CD4-positive, alpha-beta T cell treated with Interleukin-4 for 4 hours (primary cell): ENCODE measurements at places on chromosomes 4 and X.

DNA sequence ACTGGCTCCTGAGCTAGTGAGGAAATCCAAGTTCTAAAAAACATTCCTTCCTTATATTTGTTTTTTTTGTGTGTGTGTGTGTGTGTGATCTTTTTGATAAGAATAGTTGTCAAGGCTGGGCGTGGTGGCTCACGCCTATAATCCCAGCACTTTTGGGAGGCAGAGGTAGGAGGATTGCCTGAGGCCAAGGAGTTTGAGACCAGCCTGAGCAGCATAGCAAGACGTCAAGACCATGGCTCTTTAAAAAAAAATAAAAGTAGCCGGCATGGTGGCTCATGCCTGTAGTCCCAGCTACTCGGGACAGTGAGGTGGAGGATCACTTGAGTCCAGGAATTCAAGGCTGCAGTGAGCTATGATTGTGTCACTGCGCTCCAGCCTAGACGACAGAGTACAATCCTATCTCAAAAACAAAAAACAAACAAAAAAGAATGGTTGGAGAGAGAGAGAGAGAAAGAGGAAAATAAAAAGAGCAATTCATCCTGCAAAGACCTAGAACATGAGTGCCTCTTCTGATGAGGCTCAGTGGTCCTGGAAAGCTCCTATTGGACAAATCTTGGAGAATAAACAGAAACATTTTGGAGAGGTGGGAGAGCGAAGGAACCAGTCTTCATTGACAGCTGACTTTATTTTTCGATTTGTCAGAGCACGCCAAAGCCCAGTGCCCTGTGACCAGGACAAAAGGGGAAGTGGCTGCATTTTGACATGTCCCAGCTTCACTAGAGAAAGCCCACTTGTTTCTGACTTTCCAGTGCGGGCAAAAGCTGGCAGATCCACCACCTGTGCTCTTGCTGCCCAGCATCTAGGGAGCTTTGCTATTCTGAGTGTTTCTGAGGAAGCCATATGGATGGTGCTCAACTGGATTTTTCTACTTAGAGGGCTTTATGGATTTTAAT lies 244.7 kb downstream of the PALLD start:
- no peak for DNase-seq

DNA sequence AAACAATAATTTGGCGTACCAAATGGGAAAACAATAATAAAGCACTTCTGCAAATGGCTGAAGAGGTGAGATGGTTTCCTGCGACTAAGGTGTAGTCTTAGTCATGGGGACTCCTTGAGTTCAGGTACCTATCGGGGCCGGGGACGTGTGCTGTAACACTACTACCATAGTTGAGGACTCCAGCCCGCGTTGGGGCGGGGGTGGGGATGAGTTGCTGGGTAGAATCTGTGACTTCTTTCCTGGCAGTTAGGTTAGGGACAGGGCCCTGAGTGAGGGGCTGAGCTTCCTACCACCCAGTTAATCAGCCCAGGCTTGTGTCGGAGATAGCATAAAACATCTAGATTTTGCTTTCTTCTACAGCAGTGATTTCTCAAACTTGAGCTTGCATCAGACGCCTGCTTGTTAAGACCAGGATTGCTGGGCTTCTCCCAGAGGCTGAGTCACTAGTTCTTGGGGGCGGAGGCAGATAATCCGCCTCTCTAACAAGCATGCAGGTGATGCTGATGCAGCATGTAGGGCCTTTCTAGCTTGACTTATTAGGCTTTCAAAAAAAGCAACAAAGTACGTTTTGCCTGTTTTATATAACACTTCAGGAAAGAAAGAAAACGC lies 30.2 kb downstream of the RBBP7 start:
- no peak for DNase-seq

DNA sequence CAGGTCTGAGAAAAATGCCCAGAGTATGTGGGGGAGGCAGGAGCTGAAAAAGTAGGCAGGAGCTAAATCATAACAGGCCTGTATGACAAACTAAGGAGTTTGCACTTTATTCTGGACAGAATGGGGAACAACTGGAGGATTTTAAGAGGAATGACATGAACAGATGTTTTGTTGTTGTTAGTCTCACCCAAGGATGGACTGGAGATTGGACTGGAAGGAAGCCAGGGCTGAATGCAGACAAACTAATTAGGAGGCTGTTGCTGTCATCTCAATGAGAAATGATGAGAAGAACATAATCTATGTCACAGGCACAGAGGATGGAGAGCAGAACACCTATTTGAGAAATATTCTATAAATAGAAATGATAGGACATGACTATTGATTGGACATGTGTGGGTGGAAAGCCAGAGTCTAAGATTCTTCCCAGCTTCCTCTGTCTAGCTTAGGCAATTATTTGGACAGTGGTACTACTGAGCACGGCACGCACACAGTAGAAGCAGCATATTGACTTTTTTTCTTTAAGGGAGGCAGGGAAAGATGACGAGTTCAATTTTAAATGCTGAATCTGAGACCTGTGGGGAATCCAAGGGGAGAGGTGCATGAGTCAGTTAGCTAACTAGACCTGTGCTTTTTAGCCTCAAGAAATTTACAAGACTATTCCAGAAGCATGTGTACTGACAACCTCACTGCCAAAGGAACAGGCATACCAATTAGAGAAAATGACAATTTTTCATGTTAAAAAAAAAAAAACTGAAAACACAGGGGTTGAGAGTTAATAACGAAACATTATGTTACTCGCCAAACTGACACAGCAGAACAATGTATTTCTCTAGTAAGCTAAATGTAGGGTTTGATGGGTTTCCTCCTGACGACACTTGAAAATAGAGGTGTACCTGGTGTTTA lies 963 bp upstream of the USO1 start:
- DNase-seq = no peak

- DNase-seq = no peak
Observed at GRCh38 chr4:10737337-10737736, 52.8 kb upstream of the CLNK start.

GRCh38 chr4:85600501-85600900 lies 125.6 kb downstream of the ARHGAP24 start:
- no peak for DNase-seq

DNA sequence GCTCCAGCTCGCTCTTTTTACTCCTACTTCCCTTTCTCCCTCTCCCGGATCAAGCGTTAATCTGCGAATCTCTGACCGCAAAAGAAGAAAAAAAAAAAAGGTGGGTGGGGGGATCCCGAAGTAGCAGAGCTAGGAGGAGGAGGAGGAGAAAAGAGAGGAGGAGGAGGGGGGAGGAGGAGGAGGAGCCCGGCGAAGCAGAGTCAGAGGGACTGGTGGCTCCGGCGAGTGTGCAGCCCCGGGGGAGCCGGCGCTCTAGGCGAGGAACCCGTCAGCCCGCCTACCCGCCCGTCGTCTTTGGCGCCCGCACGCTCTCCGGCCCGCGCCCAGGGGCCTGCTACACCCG lies at the start of gene NHSL2:
Gene NHSL2 (plus strand): TSS at position 203 of the 343 bp plus-strand sequence.
- DNase-seq = no peak

GRCh38 chrX:750263-750662 lies 119.7 kb downstream of the SHOX start:
- no peak for DNase-seq

GRCh38 chr4:40124690-40125089 lies 68.0 kb downstream of the N4BP2 start:
- peak; percentile 41 for DNase-seq

GRCh38 chrX:74259885-74260491 lies 44.0 kb upstream of the ZCCHC13 start:
- DNase-seq = no peak

DNA sequence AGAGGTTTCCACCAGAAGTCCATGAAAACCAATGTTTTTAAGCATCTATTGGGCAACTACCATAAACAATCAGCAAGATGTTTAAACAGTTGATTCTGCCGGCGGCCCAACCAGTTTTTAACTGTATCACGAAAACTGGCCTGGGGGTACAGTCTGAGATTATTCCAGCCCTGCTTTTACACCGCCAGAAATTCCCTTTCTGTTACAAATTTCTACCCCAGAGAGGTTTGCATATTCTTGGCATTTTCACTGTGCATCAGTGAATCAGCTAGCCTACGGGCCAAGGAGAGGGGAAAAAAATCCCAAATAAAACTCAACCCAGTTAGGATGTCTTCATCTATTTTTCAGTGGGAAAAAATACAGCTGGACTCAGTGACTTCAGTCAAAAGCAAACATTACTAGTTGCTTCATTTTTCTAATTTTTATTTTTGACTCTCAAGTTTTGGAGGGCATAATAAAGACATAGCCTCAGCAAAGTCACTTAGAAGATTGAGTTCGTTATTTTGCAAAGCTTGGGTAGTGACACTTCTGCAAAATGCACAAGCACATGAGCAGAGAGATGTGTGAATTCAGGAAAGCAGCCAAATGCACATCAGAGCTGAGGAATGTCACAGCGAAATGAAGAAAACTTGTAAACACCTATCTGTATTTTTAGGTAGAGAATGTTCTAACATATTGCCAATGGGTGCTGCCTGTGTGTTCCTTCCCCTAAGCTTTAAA lies 167.8 kb upstream of the GK2 start:
- DNase-seq = no peak

DNA sequence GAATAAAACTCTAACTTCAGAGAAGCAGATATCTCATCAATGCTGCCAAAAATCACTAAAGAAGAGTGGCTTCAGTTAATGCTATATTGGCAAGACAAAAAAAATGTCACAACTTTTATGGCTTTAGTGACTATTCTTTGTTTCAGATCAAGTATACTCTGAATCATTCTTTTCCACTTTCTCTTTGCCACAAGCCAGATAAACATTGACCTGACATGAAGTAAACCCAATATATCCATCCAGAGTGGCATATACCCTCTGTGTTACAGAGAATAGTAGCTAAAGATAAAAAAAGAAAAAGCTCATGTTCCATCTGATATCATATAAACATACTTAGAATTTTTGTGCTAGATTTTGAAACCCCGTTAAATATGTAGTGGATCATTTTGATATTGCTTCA lies 206.7 kb upstream of the CNKSR2 start:
- DNase-seq = no peak

DNA sequence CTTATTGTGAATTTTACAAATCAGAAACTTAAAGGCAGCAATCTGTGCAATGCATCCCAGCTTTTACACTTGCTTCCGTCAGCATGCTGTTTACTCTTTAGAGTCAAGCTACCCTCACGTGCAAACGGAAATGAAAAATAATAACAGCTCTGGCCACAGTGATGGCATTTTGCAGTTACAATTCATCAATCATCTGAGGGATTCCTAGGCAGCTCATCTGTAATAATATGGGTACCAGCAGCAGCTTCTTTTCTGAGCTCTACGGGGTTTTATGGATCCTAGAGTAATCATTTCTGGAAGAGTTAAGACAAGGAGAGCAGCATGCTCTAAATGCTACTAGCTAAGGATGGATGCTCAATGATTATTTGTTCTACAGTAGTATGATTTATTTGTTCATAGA lies 313.6 kb downstream of the AFF2 start:
- no peak for DNase-seq

DNA sequence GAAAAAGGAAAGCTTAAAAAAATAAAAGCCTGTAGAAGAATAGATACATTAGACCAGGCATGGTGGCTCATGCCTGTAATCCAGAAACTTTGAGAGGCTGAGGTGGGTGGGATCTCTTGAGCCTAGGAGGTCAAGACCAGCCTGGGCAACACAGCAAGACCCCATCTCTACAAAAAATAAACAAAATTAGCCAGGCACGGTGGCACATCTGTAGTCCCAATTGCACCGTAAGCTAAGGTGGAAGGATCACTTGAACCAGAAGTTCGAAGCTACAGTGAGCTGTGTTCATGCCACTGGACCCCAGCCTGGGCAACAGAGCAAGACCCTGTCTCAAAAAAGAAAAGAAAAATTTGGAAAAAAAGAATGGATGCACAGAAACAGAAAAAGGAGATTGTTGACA lies 149.4 kb downstream of the APBB2 start:
- DNase-seq = no peak

DNA sequence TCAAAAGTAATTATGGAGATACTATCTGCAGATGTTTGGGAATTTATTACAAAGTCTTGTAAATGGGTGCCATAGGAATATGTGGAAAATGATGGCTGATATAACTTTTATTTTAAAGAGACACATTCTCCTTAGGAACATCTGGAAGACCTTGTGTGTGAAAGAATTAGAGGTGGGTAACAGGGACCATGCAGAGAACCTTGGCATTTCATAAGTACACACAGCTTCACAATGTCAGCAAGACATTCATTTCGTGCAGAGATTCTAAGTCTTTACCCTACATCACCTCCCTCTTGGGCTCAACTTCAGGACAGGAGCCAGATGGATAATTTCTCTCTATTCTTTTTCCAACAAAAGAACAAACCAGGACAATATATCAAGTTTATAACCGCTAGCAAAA lies 458.1 kb upstream of the INTU start:
- no peak for DNase-seq

DNA sequence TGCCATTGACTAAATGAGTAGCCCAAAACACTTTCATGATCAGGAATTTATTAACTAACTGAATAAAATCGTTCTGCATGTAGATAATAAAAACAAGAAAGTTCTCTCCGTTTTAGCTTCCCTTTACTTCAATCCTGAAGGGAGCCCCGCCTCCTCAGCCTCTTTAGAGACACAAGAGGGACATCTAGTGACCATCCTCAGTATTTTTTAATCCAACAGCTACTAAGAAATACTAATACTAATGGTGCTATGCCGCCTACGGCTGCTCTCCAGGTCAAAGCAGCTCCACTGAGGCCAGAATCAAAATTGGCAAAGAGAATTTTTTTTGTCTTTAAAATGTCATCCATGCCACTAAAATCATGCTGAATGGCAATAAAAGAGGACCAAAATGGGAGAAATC lies 3.2 kb upstream of the PCDH19 start:
- DNase-seq = peak; percentile 16

DNA sequence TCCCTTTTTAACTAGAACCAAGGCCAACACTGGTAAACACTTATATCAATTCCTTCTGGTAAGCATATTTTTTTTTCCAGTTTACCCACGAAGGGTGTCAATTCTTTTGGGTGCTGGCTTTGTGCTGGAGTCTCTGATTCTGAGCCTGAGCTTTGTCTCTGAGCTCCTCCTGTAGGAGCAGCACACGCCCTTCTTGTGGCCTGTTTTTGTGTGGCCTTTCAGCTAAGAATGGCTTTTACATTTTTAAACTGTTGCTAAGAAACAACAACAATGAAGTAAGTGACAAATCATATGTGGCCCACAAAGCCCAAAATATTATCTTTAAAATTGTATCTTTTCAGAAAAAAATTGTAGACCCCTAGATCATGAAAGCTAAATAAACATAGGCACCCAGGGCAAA lies 98.0 kb upstream of the TBC1D9 start:
- DNase-seq = no peak

- DNase-seq = no peak
Observed at GRCh38 chrX:53347948-53348347, 66.6 kb upstream of the IQSEC2 start.

DNA sequence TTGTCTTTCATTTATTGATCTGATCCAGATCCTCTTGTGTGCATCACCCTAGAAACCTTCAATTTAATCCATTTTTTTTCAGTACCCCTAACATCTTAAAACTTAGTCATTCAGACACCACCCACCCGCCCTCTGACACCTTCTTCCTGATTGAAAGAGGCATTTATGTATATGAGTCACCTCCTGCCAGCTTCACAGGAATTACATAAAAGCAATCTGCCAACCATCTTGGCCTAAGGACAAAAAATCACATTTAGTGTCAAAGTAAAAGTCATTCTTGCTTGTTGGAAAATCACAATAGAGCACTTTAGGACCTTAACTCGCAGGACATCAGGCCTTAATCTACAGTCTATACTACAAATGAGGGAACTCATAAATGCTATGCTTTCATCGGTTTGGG lies 52.1 kb downstream of the NDST3 start:
- DNase-seq = no peak
